ENCODE measurements at places on chromosomes 16 and 17.
A peak's percentile ranks its signal among the peaks of the same experiment; 100 is the strongest.

DNA sequence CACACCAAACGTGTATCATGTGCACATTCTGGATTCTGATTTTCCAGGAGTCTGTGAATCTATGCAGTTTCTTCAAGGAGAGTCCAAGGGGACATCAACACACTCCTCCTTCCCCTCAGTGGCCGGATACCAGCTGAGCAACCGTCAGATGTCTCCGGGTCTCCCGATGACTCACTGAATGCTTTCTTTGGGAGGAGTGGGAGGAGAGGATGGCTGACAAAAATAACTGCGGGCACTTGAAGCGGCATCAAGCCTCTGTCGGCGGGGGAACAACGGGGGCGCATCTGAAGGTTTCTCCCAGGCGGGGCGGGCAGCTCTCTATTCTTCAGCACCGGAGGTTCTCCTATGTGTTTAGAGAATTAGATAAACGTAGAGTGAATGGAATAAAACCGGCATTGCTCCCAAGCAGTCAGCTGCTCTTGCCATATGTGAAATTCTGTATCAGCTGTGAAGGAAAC, 24.6 kb upstream of the LRRC75A start:
- DNase-seq = peak; percentile 33

DNA sequence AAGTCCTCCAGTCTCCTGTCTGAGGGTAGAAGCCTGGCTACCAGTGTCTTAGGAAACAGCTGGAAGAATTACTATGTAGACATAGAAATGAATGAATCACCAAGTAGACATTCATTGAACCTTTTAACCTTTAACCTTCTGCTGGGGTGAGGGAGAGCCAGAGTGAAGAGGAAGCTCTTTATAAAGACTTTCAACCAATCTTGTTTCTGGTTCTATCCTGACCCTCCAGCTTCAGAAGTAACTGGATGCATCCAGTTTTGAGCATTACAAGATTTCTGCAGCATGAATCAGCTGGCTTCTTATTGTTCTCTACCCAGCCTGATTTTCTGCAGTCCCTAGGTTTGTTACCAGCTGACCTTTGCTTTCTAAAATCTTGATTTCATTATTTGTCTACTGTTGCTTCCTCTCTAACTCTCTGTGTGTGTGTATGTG, 8.5 kb downstream of the TEKT1 start:
- DNase-seq = no peak

GRCh38 chr16:70695331-70696070, 9.6 kb upstream of the MTSS2 start:
- DNase-seq = peak; percentile 13

GRCh38 chr17:29518359-29518758, 48.5 kb downstream of the ABHD15 start:
- DNase-seq = no peak

DNA sequence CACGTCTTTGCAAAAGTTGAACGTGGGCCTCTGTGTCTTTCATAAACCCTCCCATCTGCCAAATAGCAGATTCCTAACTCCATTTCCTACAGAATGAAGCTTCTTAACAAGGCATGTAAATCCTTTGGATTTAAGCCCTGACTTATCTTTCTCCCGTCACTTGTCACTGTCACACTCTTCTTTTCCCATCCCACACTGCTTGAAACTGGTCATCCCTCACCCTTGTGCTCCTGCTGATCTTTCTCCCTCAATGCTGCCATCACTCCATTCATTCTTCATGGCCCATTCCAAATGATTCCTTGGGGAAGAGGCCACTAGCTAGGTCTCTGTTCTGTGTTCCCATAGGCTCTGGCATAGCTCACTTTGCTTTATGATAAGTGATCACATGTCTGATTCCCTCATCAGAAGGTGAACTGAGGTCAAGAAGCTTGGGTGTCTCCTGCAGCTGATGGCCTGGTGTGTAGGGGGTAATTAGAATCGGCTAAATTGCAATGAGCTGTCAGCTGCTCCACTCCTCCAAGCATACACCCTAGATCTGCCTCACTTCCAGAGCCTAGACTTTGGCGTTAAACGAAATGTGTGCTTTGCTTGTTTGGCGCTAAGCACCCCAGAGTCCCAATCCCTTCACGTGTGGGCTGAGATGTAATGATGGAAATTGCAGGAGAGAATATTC, 61.7 kb downstream of the PECAM1 start:
- DNase-seq = peak; percentile 44

DNA sequence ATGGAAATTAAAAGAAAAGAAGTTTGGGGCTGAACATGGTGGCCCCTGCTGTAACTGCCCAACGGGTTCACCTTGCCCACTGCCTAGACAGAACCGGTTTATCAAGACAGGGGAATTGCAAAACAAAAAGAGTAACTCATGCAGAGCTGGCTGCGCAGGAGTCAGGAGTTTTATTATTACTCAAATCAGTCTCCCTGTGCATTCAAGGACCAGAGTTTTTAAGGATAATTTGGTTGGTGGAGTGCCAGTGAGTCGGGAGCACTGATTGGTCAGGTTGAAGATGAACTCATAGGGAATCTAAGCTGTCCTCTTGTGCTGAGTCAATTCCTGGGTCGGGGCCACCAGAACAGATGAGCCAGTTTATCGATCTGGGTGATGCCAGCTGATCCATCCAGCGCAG, 4.4 kb upstream of the SCPEP1 start:
- no peak for DNase-seq

DNA sequence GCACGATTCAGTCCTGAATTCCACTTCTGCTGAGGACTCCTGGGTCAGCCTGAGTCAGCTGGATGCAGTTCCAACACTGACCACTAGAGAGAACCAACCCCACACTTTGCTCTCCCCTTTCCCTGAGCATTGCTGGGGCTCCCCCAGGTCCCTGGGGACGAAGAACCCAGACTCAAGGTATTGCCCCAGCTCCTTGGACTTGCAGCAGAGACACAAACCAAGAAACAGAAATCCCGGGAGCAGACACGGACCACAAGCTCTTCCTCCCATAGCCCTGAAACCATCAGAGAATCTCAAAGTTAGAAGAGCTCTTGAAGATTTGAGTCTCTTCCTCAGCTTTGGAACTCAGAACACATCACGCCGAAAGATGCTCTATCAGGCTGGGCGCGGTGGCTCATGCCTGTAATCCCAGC, 678 bp upstream of the GH1 start:
- peak; percentile 14 for DNase-seq

- no peak for DNase-seq
Measured at GRCh38 chr17:69457603-69458002, 43.1 kb downstream of the MAP2K6 start.

DNA sequence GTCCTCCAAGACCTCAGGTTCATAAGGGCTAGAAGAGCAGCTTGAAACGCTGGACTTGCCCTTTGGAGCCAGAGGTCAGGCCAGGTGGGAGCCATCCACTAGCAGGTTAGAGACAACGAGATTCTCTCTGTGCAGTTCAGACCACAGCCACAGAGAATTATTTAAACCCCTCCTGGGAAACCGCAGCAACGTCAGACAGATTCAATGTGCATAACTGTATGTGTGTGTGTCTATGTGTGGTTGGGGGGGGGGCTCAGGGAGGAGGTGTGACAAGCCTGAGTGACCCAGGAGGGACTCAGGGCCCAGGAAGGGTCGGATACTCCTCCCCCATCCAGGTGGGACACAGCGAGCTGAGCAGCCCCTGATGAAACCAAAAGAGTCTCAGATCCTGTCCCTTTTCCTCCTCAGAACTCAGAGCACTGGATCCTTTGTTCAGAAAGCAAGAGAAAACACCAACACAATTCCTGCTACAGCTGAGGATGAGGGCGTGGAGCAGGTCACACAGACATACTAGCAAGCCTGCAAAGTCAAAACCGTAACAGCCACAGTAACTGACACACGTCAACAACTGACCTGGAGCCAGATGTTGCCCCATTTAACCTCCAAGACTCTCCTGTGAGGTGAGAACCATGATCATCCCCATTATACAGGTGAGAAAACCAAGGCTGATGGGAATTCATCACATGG, 66.8 kb downstream of the XYLT1 start:
- no peak for DNase-seq

GRCh38 chr16:81701296-81701970, 77.7 kb upstream of the PLCG2 start:
- no peak for DNase-seq

- DNase-seq = peak; percentile 11
Measured at GRCh38 chr16:89678258-89678657, 8.2 kb upstream of the CDK10 start.

DNA sequence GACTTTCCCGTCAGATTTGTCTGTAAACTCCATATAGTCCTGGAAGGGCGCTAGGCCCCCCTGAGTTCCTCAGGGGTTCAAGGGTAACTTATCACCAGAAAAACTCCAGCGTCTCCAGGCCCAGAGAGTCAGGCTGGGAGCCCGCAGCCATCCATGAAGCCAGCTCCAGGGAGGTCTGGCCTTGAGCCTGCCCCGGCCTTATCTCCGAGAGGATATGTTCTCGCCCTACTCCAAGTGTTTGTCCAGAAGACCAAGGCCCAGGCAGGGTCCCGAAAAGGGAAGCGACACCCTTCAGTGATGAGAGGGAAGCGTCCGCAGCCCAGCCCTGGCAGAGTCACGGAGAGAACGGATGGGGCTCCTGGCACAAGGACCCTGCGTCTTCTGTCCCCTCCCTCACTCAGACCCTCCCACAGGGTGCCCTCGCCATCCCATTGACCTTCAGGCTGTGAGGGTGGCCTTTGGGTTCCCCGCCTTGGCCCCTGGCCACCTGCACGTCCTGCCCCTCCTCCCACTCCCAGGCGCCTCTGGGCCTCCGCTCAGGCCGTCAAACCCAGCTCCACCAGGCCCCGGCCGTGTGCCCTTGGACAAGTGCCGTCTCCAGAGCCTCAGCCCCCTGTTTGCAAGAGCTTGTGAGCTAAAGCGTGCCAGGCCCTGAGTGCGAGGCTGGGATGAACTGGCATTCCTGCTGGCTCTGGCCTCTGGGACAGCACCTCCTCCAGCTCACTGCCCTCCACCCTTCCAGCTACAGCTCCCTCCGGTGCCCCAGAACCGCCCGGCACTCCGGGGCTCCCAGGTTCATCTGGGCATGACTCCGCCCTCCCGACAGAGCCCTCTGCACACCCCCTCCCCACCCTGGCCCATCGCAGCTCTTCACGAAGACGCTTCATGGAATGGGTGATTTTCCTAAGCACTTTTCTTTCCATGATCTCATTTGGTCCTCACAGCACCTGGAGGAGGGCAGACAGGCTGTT, 83.4 kb downstream of the ZDHHC7 start:
- no peak for DNase-seq

GRCh38 chr17:17498606-17499301, 2.6 kb upstream of the RASD1 start:
- no peak for DNase-seq

DNA sequence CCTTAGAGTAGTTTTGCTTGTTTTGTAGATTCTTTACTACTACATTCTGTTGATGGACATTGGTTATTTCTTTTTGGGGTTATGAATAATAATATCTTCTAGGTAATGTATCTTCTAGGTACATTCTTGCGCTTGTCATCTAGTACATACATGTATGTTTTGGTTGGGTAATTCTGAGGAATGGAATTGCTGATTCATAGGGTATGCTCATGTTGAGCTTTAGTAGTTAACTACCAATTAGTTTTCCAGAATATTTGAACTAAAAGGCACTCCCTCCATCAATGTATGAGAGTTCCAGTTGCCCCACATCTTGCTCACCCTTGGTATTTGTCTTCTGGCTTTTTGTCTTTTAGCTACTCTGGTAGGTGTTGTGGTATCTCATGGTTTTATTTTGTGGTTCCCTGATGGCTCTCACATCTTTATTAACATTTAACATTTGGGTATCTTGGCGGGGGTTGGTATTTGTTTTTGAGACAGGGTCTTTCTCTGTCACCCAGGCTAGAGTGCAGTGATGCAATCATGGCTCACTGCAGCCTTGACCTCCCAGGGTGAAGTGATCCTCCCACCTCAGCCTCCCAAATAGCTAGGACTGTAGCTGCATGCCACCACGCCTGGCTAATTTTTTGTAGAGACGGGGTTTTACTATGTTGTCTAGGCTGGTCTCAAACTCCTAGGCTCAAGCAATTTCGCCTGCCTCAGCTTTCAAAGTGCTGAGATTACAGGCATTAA, 47.1 kb downstream of the SLC6A4 start:
- no peak for DNase-seq

- no peak for DNase-seq
Measured at GRCh38 chr16:71573387-71574094, 3.4 kb downstream of the TAT start.

GRCh38 chr17:1398931-1399678, 917 bp downstream of the YWHAE start:
- DNase-seq = peak; percentile 42

DNA sequence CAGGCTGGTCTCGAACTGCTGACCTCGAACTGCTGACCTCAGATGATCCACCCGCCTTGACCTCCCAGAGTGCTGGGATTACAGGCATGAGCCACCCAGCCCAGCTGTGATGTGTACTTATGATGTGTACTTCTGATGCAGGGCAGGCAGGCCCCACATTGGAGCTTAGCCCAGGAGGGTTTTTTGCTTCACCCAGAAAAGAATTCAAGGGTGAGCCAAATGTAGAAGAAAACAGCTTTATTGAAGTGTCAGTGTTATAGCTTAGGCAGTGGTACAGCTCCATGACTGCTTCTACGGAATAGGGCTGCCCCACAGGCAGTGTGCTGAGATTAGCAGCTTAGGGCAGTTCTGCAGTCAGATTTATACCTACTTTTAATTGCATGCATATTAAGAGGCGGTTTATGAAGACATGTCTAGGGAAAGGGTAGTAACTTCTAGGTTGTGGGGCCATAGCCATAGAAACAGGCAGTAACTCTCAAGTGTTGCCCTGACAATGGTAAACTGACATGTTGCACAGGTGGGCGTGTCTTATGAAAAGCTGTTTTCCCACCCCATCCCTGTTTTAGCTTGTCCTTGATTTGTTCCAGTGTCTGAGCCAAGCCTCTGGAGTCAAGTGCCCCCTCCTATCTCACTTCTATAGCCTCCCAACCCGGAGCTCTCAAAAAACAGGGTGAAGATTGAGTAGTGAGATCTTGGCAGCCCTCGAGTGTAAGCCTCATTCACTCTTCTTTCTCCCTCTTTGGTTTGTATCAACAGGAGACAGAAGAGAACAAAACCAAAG, 24.1 kb upstream of the POLR3E start:
- DNase-seq = no peak

DNA sequence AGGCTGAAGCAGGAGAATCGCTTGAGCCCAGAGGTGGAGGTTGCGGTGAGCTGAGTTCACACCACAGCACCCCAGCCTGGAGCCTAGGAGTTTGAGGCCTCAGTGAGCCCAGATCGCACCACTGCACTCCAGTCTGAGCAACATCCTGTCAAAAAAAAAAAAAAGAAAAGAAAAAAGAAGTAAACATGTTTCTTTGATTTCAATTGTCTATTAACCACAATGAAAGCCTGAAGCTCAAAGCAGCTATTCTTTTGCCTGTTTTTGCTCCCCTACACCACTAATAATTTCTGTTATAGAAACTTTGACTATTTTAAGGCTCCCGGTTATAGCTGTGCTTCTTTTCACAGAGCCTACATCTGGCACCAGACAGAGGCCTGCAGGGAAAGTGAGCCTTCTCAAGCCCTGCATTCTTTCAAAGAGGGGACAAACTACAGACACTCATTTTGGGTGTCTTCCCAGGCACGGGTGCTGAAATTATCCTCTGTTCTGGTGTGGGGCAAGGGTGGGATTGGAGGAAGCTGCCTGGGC, 14.2 kb upstream of the SLC52A1 start:
- no peak for DNase-seq

All from NCI-H2171 treated with DMSO at 0.1 percent for 48 hours (cell line).